ENCODE measurements at places on chromosomes 1 and 21.

GRCh38 chr1:208216062-208216461 is 28.1 kb downstream of the PLXNA2 start:
- no peak for DNase-seq

DNA sequence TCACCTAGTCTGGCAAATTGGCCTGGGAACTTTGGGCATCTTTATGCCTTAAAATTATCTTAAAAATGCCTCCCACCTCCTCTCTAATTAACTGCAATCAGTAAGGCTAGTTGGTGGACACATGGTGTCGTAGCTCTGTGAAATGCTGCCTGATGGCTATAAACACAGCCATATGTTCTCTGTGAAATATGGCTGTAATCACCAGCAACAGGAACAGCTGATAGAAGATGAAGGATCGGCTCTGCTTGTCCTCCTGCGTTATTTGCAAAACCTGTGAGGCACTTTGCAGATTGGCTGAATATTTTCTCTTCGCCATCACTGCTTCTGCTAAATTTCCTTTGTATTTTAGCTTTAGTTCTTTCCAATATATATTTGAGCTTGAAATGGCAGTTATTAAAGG is 419.6 kb downstream of the RWDD3 start:
- DNase-seq: no peak

DNA sequence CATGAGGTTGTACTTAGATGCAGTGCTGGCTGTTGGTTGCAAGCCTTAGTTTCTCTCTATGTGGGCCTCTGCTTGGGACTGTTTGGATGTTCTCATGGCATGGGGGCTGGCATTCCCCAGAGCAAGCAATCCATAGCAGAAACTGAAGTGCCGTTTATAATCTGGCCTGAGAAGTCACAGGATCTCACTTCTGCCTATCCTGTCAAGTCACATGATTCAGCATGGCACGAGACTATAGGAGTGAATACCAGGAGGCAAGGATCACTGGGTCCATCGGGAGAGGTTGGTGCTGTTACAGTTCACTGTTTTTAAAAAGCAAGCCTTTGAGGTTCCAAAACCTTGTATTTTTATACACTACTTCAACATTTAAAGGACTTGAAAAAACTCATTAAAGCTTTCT is 16.7 kb downstream of the COLGALT2 start:
- DNase-seq: no peak

DNA sequence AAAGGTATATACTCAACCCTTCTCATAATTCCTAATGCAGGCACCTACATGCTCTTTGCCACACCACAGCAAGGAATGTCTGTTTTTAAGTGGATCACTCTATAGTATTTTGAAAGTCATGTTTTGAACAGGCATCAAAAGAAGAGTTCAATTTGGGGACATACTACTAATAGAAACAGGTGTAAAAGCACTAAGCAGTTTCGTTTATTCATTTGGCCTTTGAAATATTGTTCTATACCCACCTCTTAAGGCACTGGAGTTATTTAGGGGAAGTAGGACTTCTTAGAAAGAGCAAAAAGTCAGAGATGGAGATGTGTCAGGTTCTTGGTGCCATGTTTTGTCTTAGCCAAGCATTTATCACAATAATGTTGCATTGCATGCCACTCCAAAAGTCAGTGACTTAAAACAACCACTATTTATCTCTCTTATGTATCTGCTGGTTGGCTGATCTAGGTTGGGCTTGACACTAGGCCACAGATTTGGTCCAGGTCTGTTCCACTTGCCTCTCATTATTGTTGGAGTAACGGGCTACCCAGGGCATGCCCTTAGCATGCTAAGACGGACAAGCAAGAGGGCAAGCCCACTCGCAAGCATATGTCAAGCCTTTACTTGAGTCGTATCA is 107.5 kb downstream of the RGL1 start:
- no peak for DNase-seq

DNA sequence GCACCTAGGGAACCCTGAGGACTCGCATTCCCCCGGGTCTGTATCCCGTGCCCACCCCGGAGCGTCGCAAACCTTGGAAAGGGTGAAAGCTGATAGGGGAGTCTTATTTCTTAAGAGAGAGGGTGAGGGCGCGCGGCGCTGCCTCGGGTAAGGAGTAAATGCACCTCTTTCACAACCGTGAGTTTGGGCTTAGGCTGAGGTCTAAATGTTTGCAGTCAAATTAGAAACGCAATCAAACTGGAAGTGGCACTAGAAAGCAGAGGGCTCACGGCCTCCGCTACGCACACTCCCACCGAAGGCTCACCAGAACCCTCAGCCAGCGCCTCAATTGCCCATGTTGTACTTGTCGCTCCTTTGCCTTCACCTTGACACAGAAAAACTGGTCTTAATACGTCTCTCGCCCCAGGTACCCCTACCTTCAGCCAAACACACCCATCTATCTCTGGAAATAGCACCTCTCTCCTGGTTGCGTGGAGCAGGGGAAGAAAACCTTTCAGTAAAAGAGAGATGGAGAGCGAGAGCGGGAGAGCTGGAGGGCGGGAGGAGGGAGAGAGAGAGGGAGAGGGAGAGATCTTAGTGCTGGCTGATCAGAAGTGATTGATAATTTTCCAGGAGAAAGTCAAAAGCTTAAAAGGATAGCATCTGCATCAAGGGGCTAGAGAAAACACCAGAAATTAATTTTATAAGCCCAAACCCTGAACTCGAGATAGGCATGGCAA is 1.7 kb upstream of the HLX start:
- no peak for DNase-seq

GRCh38 chr1:171196351-171196750 is 11.3 kb downstream of the FMO2 start:
- DNase-seq: no peak

GRCh38 chr1:147541672-147542568 is 619 bp downstream of the BCL9 start:
- no peak for DNase-seq

GRCh38 chr1:235266325-235266724 is 61.7 kb downstream of the ARID4B start:
- no peak for DNase-seq

DNA sequence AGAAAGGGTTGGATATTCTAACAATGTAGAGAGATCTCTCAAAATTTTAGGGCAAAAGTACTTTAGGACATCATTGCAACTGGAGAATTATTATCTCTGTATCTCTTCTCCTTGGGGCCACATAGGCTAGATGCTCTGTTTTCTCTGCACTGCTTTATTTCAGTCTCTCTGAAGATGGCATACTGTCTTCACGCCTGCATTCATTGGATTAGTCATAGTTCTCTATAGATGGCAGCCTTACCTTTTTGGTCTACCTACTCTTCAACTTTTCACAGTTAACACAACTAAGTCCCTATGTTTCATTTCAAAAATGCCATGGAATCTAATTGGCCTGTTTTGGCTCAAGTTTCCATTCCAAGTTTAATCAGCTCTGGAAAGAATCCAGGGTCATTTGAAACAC is 1623.3 kb upstream of the B3GALT2 start:
- DNase-seq: no peak

GRCh38 chr1:229619002-229619401 is 6.9 kb downstream of the TAF5L start:
- no peak for DNase-seq

- DNase-seq: no peak
Observed at GRCh38 chr1:178690496-178690895, 34.5 kb upstream of the RALGPS2 start.

DNA sequence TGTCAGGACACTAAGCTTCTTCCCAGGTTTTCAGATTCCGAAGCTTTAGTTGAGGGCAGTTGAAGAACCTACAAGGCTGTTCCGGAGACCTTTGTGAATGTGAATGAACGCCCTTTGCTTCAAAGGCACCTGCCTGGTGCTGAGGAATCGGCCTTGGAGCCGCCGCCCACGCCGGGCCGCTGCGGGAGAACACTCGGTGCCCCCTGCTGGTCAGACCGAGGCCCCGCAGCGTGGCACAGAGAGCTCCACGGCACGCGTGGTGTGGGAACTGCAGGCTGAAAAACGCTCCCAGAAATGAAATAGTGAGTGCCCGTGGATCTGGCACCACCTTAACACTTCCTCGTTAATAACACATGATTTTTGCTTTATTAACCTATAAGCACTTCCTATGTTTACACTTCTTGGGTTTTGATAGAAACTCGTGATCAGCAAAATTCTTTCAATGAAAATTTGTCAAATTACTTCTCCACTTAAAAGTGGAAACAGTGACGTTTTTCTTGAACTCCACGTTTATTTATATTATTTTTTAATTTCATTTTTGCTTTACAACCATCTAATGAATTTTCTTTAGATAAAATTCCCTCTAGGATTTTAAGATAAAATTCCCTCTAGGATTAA is 460.6 kb downstream of the DSCAM start:
- no peak for DNase-seq

GRCh38 chr1:226116673-226117072 is 54.2 kb downstream of the H3-3A start:
- no peak for DNase-seq

GRCh38 chr1:57040811-57041210 is 75.0 kb upstream of the C8B start:
- no peak for DNase-seq

DNA sequence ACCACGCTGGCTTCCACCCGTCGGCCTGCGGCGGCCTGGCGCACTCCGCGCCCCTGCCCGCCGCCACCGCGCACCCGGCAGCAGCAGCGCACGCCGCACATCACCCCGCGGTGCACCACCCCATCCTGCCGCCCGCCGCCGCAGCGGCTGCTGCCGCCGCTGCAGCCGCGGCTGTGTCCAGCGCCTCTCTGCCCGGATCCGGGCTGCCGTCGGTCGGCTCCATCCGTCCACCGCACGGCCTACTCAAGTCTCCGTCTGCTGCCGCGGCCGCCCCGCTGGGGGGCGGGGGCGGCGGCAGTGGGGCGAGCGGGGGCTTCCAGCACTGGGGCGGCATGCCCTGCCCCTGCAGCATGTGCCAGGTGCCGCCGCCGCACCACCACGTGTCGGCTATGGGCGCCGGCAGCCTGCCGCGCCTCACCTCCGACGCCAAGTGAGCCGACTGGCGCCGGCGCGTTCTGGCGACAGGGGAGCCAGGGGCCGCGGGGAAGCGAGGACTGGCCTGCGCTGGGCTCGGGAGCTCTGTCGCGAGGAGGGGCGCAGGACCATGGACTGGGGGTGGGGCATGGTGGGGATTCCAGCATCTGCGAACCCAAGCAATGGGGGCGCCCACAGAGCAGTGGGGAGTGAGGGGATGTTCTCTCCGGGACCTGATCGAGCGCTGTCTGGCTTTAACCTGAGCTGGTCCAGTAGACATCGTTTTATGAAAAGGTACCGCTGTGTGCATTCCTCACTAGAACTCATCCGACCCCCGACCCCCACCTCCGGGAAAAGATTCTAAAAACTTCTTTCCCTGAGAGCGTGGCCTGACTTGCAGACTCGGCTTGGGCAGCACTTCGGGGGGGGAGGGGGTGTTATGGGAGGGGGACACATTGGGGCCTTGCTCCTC is 1.9 kb downstream of the OLIG2 start:
- no peak for DNase-seq

GRCh38 chr1:207711285-207711684 is 40.6 kb upstream of the CD46 start:
- DNase-seq: no peak

DNA sequence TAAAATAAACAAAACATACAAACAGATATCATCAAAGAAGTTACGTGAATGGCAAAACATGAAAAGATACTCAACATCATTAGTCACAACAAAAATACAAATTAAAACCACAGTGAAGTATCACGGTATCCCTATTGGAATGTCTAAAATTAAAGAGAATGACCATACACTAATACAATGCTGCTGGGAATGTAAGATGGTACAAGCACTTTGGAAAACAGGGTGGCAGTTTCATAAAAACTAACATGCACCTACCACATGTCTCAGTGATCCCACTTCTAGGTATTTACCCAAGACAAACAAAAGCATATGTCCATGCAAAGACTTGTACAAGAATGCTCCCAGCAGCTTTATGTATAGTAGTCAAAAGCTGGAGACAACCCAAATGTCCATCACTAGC is 69.1 kb downstream of the HSF2BP start:
- DNase-seq: no peak

DNA sequence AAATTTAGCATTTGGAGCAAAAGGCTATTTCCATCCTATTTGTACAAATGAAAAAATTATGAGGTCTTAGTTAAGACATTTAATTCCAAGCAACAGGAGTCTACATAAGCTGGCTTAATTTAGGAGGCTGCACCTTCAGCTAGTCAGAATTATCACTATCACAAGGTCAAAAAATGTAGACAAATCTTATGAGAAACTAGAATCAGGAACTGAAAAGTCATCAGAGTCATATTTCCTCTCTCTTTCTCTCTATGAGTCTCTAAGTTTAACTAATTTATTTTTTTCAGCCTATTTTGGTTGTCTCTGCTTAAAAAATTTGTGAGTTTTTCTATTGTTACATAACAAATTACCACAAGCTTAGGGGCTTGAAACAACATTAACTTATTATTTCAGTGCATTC is 807.1 kb upstream of the PRMT6 start:
- no peak for DNase-seq

GRCh38 chr1:46646844-46647243 is 21.3 kb downstream of the ATPAF1 start:
- DNase-seq: no peak

DNA sequence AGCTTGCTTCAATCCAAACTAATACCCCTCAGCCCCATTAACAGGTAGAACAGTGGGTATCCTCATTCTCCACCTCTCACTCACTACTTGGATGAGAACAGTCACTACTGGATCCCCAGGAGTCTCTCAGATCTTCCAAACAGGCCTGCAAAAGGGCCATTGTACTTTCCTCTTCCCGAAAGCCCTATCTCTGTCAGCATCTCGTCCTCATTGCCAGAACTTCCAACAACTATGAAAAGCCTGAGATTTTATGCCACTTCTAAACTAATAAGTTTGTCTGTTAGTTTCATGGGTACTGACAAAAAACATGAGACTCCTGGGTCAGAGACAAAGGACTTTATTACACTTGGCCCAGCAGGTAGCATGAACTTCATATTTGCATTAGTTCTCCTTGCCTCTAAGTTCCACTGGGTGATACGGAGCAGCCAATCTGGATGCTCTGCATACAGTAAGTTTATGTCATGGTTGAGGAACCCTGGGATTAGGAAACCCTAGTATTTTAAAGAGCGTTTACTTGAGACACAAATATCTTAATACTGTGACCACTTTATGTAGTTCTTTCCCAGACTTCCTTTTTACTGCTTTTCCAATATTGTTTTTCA is 38.1 kb downstream of the VANGL2 start:
- DNase-seq: no peak

Data from effector memory CD4-positive, alpha-beta T cell (primary cell).